HTR-8/SVneo (cell line): ENCODE measurements at places on chromosomes 2 and 18.

DNA sequence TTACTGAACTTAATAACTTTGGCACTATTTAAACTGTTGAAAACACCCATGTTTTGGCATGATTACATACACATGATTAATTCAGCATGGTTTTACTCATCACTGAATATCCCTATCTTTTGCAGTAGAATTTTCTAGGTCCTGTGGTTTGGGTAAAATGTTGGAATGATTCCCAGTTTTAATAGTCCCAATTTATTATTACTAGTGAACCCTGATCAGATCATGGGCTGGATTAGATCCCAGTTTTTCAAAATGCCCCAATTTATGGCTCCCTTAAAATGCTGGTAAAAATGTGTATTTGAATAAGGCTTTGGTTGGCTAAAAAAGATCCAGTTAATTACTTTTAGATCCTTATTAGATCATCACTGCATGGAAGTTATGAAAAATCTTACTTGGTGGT is 273.6 kb upstream of the NRP2 start:
- DNase-seq, result no peak

DNA sequence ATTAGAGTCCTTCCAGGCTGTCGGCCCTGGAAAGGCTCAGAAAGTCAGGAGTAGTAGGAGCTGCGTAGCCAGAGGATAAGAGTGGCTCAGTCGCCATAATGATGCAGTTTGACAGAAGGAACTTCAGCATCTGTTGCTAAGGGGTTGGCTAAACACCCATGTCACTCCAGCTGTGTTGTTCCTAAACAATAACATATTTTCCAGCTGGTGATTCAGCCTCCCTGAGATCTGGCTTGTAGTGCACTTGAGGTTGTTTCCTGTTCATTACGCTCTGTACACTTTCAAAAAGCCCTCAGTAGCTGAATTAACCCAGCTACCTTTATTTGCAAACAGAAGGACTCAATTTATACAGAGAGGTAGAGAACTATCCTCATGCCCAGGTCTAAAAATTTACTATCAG is 39.7 kb upstream of the EPAS1 start:
- DNase-seq, result no peak

DNA sequence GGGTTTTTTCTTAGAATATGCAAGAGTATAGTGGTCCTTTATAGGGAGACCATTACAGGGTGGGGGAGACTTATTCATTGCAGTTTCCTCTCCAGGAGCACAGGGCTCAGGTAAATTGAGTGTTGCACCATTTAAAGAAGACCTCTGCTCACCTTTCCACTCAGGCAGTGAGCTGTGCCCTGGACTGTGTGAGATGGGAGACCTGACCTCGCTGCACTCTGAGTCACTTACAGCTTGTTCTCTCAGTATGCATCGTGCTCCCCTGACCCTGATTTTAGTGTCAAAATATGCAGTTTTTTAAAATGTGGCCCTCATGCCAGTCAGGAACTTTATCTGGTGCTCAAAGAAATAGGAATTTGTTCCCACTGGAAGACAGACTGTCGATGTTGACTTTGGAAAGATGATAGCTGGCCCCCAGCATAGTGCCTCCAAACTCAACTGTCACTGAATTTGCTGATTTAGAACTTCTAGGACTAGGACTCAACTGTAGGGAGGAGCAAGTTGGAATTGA is 146.7 kb upstream of the EPAS1 start:
- DNase-seq, result no peak

DNA sequence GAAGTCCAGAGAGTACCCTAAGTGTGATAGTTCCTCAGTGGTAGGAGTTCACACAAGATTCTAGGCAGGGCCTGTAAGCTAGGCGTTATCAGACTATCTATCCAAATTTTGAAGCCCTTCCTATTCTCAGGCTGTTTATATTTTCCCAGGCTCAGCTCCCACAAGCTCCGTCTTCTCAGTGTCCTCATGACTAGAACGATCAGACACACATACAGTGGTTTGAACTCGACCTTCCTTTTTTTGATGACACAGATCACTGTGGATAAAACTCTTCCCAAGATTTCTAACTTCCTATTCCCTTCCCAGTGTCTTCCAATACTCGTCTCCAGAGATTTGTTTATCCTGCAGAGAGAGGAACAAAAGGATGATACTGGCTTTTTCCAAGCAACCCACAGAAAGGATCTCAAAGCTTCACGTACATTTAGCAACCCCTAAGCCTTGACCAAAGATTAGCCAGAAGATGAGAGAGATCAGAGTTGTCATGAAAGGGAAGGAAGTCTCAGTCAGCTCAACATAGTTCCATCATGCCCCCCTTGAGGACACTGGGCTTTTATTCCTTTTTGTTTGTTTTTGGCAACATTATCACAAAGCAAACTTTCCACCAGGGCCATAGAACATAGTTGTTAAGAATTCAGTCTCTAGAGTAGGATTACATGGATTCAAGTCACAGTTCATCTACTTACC is 42.3 kb upstream of the DOK6 start:
- no peak for DNase-seq

DNA sequence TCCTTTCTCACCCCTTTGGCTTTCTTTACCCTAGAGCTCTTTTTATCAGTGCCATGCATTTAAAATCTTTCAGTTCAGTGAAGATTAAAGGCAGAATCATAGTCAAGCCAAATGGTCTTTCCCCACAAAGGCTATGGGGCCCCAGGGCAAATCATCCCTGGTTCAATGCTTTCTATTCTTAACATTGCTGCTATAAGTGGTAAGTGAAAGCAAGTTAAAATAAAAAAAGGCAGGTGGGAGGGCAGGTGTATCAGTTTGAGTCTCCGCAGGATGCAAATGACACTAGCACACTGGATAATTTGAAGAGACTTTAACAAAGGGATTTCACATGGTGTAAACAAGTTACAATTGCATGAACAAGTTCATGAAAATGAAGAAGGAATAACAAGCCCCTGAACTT is 757.4 kb downstream of the SATB2 start:
- DNase-seq, result no peak
